ENCODE measurements at places on chromosomes 13 and 19.
A peak's percentile ranks its signal among the peaks of the same experiment; 100 is the strongest.

DNA sequence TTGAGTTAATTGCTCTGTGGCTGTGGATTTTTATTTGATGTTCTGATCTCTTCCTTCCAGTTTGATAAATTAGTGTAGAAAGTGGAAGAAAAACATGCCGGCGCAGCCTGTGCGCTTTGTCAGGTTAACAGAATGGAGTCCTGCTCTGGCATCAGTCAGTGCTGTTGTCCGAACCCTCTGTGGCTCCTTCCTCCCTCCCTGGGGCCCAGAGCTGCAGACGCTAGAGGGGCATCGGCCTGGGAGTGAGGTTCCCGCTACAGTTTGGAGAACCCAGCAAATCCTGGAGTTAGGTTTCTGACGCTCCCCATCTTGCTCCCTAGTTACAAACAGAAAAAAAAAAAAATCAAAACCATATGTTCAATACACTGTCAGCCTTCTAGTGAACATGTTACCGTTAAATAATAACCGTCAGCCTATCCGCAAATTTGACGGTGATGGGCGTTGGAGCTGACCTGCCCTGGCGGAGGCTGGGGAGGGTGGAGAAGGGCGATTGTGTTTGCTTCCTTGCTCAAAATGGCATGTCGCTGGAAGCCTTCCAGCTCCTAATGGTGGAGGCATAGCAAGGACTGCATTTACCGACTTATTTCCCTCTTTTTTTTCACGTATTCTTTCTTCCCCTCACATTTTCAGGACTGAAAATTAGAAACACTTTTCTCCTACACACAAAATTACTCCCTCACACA, 13.6 kb downstream of the MBNL2 start:
- no peak for DNase-seq

GRCh38 chr19:34276614-34277013, 22.3 kb downstream of the GARRE1 start:
- DNase-seq = no peak

GRCh38 chr19:10655457-10656312, 1.5 kb downstream of the ILF3 start:
- no peak for DNase-seq

DNA sequence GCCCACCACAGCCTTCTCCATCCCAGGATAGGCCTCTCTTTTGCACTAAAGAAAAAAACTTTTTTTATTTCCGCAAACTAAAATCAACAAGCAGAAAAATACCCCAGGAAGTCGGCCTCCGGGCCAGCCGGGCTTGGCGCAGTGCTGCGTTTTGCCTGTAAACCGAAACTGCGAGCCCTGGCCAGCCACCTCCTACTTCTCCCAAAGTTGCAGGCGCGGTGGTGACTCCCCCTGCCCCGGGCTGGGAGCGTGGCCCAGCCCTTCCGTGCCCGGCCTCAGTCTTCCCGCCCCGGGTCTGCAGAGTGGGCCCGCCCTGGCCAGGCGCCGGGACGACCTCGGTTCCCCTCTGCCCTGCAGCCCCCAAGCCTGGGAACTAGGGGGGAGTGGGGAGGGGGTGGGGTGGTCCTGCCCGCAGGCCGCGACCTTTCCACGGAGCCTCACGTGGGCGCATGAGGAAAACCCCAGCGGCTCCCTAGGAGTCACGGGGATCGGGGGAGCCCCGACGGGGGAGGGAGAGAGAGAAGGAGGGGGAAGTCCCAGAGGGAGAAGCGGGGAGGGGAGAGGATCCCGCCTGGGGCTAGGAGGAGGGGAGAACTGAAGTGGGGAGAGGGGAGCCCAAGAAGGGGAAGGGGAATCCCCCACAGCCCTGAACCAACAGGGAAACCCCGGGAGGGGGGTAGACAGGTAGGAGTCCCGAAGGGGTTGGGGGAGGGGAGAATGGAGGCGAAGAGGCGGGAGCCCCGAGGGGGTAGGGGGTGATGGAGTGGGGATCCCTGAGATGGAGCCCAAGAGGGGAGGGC, 3.0 kb downstream of the GADD45B start:
- peak; percentile 49 for DNase-seq

- DNase-seq = peak; percentile 40
These were observed 2.6 kb upstream of the MCEMP1 start for GRCh38 chr19:7674010-7675005.

DNA sequence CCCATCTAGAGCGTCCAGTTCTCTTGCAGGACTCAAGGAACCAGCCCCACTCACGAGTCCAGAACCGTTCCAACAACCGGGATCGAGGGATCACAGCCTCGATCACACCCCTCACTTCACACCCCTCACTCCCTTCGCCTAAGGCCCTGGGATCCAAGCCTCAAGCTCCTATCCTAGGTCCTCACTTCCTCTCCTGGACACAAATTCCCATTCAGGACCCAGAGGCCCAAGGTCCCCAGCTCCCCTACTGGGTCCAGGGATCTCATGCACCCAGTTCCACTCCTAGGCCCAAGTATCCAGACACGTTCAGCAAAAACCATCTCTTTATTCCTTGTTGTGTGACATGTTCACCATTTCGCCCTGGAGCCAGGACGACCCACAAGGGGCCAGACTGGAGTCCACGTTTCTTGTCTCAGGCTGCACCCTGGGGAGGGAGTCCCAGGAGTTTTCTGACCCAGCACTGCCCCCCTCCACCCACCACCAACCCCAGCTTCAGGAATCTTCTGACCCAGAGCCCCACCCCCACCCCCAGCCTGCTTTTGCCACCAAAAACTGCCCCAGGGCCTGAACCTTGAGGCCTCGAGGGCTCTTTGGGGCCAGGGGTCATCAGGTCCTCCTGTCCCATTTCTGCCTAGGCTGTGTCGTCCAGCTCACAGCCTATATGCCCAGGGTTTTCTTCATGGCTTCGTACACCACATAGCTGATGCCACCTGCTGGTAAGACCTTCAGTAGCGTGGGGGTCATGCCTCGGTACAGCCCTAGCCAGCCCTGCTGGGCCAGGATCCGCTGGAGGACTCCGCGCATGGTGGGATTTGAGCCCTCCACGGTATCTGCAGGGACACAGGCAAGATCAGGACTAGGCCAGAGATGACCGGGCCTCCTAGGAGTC, 1.4 kb upstream of the KHSRP start:
- no peak for DNase-seq

GRCh38 chr13:91375116-91375729, 23.2 kb upstream of the GPC5 start:
- no peak for DNase-seq

DNA sequence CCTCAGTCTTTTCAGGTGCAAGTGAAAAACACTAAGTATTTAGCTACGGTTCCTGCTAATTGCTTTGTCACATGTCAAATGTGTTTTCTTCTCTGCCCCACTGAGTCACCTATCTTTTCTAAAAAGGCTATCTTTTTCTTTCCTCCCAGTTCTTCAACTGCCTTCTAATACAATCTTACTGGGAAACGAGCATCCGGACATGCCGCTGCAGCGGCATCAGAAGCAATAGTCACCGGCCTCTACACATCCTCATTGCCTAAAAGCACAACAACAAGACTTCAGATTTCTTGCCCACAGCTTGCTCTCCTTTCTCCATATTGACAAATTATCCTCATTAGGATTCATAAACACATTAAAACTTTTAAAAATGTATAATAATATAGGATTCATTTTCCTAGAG, 1.2 kb downstream of the PCDH9 start:
- no peak for DNase-seq

DNA sequence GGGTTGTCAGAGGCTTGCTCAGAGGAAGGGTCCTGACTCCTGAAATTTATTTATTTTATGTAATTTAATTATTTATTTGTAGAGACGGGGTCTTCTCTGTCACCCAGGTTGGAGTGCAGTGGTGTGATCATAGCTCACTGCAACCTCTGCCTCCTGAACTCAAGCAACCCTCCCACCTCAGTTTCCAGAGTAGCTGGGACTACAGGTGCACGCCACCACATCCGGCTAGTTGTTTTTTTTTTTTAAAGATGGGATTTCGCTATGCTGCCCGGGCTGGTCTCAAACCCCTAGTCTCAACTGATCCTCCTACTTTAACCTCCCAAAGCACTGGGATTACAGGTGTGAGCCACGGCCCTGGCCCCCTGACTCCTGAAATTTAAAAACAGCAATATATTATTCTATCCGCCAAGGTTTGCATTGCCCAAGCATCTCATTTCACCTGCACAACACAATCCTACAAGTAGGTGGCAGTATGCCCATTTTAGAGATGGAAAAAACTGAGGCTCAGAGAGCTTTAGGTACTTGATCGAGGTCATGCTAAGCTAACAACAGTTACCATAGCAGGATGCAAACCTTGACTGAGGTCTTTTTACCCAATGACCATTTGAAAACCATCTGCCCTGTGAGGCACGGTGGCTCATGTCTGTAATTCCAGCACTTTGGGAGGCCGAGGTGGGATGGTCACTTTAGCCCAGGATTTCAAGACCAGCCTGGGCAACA, 18.1 kb downstream of the ARHGEF18 start:
- DNase-seq = no peak

DNA sequence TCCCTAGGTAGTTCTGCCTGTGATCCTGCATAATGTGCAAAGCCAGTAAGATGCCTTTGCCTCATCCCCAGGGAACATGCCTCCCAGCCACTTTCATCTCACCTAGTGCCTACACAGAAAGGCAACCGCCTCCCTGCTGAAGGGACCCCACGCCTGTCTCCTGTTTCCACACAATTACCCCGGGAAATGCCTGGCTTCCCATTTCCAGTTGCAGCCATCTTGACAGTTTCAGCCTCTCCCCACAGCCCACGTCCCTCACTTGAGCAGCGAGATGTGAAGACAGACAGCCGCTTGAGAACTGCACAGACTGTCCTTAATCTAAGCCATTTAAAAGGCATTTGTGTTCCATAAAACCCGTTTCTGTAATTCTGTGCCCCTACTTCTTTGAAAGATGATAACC, 4.7 kb upstream of the UQCRFS1 start:
- no peak for DNase-seq

- DNase-seq = peak; percentile 40
These were observed 128.6 kb downstream of the USP12 start for GRCh38 chr13:27043013-27043412.

- DNase-seq = no peak
These were observed 258.5 kb downstream of the COG6 start for GRCh38 chr13:39913928-39914327.

DNA sequence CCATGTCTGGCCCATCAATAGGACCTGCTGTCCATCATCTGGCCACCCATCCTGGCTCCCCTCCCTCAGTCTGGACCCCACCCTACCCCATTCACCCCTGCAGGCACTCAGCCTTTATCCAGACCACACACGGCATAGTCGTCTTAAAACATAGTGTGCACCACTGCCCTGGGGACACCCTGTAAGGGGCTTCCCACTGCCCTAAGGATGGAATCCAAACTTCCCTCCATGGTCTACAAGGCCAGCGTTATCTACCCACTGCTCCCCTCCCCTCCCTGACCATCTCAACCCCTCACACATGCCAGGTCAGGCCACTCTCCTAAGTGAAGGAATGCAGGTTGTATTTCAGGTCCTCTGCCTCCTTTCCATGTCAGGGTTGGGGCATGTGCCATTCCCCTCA, 352.7 kb upstream of the ZNF507 start:
- no peak for DNase-seq

DNA sequence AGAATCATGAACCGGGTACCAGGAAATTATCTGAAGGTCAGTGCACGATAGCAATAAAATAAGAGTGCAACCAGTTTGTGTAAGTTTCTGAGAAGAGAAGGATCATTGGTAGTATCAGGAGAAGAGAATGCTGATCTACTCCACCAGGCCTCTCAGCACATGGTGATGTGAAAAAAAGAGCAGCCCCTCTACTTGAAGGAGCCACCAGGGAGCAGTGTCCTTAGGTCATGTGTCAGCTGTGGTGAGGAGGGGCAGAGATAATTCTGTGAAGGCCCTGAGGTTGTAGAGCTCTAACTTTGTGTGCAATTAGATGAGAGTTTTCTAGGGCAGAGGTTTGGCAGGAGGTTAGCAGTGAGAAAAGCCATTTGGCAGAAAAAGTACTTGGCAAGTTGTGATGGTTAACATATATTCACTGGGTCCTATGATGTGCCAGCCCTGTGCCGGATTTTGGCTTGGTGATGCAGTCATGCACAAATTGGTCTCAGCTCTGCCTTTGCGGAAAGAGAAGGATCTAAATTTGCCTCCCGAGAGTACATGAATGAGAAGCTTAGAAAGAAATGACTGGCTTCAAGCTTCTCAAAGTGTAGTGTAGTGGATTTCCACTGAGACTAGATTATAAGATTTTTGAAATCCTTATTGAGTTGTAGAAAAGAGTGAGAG, 19.2 kb upstream of the ZC3H13 start:
- DNase-seq = no peak

DNA sequence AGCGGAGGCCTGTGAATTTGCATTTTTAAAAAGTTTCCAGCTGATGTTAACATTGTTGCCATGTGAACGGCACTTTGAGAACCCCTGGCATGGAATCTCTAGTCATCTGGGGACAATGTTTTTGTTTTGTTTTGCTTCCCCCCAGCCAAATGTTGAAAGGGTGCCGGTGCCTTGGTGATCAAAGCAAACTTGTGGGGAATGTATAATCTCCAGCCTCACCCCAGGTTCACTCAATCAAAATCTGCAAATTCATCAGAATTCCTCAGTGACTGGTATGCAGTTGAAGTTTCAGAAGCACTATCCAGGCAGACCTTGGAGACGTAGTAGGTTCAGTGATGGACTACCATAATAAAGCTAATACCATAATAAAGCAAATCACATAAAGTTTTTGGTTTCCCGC, 428.7 kb downstream of the MYO16 start:
- DNase-seq = no peak

GRCh38 chr19:42568006-42568405, 26.7 kb downstream of the CEACAM8 start:
- no peak for DNase-seq

GRCh38 chr13:41053384-41053826, 7.9 kb upstream of the WBP4 start:
- peak; percentile 46 for DNase-seq

GRCh38 chr19:49843265-49843664, 7.7 kb upstream of the PTOV1 start:
- DNase-seq = no peak

GRCh38 chr19:13644645-13645044, 119.7 kb upstream of the MRI1 start:
- no peak for DNase-seq

DNA sequence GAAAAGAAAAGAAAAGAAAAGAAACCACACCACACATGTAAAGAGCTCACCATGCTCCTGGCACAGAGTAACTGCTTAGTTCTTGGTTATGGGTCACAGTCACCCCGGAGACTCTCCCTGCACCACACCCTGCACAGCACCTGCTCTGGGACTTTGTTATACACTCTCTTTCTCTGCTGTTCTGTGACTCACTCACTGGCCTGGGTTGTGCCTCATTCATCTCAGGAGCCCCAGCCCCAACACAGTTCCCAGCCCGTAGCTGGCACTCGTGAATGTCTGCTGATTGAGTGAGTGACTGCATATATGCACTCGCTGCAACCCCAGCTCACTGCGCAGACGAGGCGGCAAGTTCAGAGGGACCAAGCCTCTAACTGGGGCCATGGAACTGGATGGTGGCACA, 22.9 kb upstream of the ZNF507 start:
- DNase-seq = no peak

DNA sequence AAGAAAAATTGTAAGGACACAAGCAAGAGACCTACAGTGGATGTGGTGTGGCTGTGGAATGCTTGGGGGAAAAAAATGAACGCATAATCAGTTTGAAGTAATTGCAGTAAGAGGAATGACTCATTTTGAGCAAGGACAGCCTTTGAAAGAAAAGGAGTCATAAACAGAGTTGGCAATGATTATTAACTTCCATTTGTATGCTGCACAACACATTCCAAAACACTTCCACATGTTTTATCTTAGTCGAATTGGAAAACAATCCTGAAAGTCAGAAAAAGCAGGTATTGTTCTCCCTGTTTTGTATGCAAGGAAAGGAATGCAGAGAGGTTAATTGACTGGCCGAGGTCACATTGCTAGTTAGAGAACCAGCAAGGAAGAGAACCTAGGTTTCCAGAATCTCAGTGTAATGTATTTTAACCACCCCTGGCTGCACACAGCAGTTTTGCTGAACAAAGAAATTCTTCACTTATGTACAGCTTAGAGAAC, 630.0 kb upstream of the MIR17HG start:
- peak; percentile 1 for DNase-seq
